ENCODE measurements at places on chromosomes 16 and 17.

DNA sequence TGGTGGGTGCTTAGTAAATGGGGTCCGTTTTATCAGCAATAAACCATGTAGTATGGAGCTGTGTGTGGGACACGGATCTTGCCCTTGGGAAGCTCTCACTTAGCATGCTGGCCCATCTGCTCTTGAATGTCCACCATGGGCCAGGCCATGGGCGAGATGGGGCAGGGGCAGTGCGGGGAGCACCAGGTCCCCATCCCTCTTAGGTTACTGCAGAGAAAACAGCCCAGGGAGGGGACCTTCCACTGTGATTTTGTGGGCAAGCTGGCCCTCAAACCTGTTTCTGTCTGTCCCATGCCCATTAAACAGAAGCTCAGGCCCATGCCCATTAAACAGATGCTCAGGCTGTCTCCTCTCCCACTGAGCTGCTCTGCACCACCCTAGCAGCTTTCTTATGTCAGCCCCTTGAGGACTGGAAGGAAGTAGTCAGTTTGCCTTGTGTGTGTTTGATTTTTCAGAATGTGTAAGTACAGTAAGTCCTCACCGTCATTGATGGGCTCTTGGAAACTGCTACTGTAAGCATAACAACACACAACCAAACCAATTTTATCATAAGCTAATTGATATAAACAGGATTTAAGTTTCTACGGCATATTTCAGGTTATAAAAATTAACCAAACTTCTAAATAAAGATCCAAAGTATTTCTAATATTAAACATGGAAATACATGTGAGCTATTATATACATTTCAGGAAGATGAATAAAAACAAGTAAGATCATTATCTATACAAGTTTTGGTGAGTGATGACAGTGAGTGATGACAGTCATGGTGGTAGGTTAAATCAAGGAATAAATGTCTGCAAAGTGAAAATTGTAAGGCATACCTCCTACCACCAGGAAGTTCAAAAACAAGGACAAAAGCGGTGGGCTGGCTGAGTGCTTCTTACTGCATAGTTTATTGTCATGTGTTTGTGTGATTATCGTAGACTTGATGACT is 11.5 kb downstream of the MPRIP start:
- DNase-seq, result no peak

DNA sequence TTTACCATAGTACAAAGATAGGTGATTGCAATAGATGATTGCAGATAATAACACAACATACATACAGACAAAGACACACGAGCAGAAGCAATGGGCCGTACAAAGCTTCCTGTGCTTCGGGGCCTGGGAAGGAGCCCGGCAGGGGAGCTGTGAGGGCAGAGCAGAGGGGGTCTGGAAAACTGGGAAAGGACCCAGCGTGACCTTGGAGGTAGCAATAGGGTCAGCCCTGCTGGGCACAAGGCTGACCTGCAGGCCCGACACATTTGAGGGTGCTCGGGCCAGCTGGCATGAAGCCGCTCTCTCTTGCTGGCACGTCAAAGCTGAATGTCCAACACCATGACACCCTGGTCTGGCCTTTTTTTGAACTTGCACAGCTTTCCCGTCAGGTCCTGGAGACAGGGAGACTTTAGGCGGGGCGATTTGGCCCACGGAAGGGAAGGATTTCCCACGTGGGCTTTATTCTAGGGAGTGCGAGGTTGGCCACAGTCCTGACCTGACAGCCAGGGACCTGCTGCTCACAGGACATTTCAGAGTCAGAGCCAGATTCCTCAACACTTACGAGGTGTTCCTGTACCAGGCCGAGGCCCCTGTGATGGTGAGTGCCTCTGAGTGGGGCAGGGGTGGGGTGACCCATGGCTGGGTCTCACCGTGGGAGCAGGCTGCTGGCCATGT is 83.2 kb downstream of the NTN1 start:
- no peak for DNase-seq

DNA sequence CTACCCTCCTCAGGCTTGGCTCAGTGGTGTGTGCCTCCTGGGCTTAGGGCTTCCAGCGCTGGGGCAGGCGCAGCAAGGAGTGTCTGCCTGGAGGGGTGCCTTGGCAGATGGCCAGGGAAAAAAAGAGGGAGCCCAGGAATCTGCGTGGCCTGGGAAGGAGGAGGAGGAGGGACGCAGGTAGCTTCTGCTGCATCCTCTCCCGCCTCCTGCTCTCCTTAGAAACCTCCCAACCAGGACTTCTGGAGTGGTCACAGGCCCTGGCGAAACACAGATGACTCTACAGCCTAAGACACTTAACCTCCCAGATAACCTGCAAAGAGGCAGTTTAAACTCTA is 7.3 kb upstream of the BCAR1 start:
- DNase-seq, result no peak

- no peak for DNase-seq
Measured at GRCh38 chr17:63695889-63696288, 4.0 kb downstream of the LIMD2 start.

DNA sequence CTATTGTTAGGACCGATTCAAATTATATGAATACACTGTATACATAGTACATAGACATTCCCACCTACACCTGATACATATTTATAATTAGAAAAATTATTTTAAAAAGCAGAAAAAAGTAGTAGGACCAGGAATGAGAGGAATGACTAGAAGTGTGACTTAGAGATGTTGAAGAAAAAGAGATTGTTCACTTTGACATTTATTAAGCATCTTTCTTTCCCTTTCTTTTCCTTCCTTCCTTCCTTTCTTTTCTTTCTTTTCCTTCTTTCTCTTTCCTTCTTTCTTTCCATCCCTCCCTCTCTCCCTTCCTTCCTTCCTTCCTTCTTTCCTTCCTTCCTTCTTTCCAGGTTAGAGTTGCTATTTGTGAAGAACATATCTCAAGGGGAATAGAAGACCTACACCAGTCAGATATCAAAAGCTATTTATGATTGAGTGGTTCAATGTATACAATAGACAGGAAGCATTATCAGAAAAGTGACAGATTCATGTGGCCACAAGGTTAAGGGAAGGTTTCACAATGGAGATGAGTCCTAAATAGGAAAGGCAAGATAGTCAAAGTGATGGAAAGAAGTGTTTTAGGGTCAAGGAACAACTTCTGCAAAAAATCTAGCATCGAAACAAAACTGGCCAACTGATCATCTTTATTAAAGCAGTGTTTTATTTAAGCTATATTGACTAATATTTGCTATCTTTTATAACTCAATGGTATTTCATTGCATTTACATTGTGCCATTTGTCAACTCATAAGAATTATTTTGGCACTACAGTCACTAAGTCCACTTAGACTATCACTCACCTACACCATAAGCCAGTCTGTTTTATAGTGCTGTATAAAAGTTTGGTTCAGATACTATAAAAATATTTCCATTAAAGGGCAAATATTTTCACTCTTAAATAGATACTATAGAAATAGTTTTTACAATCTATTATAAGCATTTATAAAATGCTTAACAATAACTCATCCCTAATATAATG is 54.1 kb upstream of the NACA2 start:
- no peak for DNase-seq

- DNase-seq, result peak; percentile 79
Measured at GRCh38 chr16:75764154-75764768, 38.0 kb upstream of the CPHXL start.

All from cardiac fibroblast (primary cell).